RPMI8226 (cell line): ENCODE measurements at places on chromosomes 3 and 15.

DNA sequence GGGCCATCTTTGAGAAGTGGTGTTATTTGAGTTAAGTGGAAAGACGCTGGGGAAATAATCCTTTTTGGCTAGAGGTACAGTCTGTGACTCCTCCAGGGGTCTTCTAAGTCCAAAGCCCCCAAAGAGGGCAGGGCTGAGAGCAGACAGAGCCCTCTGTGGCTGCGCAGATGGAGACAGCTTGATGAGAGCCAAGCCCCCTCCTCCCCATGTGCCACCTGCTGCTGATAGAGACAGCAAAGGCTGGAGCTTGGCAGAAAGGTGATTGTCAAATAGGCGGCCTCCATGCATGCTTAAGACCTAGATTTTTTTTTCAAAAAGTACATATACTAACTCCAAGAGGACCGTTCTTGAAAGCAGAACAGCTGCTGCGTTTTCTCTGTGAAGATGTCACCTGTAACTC is 72.4 kb downstream of the CRYGS start:
- no peak for DNase-seq

GRCh38 chr15:98774756-98775497 is 126.6 kb downstream of the IGF1R start:
- DNase-seq = no peak

DNA sequence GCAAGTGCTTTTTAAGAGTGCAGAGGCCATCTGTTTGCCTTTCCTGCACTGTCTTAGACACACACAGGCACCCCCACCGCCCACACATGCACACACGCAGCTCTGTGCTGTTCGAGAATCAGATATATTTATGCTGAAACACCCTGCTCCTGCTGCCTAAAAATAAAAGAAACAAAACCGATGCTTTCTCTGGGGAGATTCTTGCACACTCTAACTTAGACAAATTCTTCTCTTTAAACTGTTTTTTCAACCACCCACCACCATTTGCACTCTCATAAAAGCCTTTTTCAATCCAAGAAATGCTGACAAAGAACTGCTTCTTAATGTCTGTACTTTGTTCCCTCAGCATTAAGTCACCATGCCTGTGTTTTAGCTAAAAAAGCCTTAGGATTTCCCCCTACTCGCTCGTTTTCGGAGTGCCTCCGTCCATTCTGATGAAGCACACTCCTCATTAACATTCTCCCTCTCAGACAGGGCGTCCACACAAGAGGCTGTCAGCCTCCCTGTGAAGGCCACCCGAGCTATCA is 26.2 kb downstream of the SLC12A8 start:
- no peak for DNase-seq

DNA sequence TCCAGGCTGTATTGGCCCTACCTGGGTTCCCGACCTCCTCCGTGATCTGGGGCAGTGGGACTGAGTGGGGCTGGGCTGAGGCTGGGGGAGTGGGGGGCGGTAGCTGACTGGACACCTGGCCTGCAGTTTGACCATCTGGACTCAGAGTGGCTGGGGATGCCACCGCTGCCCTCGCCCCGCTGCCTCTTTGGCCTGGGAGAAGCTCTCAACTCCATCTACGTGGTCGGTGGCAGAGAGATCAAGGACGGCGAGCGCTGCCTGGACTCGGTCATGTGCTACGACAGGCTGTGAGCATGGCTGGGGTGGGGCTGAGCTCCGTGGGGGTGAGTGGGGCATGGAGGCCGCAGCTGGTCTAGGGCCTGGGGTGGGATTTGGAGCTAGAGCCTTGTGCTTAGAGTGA is 2.7 kb downstream of the KLHL40 start:
- DNase-seq = no peak

DNA sequence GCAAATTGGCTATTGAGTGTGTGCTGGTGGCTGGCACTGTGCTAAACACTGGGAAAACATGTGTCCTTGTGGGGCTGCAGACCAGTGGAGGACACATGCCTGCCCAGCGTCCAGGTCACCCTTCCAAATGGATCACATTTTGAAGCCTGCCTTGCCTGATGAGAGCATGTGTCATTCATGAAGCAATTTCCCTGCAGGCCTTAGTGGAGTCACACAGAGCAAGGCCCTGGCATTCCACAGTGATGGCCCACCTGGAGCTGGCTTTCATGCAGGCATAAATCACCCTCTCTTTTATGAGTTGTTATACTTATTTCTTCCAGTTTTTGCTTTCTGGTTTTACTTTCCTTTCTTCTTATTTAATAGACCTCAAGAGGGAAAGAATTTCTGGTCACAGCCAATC is 219.5 kb downstream of the EPHB1 start:
- DNase-seq = no peak
